Left lung (tissue), 14 donors: ENCODE measurements at places on chromosomes 12 and 14. TPM values are rescaled to one million over a fixed set of nuclear protein-coding genes. Genes with fewer than 3 reads are reported as not detected.

PTPRR gene
- polyA plus RNA-seq: 0.21 TPM

PLEKHG7 gene
- 0.45 TPM for polyA plus RNA-seq

TEX22 gene
- polyA plus RNA-seq: 1.5 TPM

ZDHHC22 gene
- 0.08 TPM for polyA plus RNA-seq

TAS2R31 gene
- polyA plus RNA-seq: 1.5 TPM

ANO2 gene
- polyA plus RNA-seq: 5.3 TPM

SLC6A12 gene
- 0.95 TPM for polyA plus RNA-seq
